Stimulated activated CD4-positive, alpha-beta T cell treated with anti-CD3 and anti-CD28 coated beads, Interleukin-12 subunit alpha, Interleukin-12 subunit beta, amount 100 ng/mL, for 48 hours (primary cell): ENCODE measurements at places on chromosomes 1 and 21.

GRCh38 chr1:238892612-238893011, 493.8 kb upstream of the CHRM3 start:
- no peak for DNase-seq

- no peak for DNase-seq
Measured at GRCh38 chr1:96187020-96187419, 534.6 kb upstream of the PTBP2 start.

DNA sequence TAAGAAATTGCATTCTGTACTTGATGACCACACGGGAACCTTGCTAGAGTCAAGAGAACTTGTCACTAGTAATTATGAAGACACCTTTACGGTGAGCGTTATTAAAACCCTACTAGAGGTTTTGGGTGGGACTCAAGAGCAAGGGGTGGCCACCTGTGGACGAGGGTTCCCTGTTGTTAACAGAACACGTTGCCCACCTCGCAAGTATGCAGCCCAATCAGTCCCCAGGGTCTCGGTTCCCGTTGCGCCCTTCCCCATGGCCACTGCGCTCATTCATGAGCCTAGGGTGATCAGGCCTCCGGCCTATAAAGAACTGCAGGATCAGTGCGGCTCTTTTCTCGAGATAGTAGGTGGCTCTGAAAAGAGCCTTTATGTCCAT, 30.2 kb upstream of the RNF187 start:
- DNase-seq: no peak

GRCh38 chr1:178330848-178331497, 165.8 kb downstream of the CLEC20A start:
- DNase-seq: no peak

DNA sequence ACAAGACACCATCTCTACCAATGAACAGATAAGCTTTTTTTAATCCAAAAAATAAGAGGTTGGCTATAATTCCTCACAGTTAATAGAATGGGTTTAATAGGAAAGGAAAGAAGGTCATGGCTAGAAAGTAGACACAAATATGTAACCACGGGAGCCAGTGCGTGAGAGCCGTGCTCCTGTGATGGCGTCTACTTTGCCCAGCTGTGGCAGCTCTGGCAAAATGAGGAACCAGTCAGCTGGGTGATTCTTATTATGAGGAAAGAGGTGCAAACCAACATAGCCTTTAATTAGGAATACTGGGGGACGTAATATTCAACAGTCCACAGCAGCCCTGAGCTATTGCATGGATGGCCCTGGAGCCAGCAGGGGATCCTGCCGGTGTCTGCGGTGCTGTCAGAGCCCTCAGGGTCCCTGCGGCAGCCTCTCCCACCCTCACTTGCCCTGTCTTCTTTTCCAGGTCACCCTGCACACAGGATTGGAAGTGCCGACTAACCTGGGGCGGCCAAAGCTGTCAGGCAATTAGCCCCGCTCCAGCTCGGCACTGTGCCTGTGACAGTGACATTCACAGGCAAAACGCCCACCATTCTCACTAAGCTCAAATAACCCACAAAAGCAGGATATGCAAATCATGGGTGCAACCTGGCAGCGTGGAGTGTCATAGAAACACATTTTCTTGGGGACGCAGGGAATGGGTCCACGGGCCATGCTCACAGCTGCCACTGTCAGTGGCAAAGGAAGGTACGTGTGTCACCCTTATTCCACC, 25.9 kb upstream of the GNPAT start:
- DNase-seq: no peak

DNA sequence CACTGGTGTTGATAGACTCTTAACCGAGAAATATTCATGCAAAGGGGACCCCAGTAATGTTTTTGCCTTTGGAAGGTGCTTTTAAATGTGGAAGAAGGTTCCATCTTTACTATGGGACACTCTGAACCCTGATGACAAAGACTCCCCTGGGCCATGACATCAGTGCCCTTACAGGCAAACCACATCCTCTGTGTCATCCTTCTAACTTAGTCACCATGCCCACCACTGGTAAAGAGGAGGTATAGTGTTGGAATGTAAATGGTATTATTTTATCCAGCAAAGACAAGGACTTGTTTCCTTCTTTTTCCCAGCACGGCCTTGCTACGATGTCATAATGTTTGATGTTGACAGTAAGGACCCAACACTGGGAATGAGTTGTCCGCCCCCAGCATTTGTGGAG, 12.6 kb downstream of the METTL13 start:
- DNase-seq: peak; percentile 40

- DNase-seq: no peak
Measured at GRCh38 chr1:16631248-16632043, 18.1 kb upstream of the NBPF1 start.

DNA sequence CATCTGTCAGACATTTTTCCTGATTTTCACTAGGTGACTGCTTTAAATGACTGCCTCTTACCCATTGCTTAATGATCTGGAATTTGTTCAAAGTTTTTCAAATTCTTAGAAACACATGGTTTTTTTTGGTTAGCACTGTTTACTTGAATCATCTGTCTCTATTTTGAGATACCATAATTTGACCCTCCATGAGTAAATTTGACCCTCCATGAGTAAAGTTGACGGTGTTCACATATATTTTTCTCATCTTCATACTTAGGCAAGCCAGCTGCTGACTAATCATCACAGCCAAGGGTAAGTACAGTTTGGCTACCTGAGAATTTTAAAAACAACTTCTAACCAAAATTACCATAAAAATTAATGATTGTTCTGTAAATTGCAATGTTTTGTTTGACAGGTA, 586.5 kb downstream of the PTBP2 start:
- no peak for DNase-seq

DNA sequence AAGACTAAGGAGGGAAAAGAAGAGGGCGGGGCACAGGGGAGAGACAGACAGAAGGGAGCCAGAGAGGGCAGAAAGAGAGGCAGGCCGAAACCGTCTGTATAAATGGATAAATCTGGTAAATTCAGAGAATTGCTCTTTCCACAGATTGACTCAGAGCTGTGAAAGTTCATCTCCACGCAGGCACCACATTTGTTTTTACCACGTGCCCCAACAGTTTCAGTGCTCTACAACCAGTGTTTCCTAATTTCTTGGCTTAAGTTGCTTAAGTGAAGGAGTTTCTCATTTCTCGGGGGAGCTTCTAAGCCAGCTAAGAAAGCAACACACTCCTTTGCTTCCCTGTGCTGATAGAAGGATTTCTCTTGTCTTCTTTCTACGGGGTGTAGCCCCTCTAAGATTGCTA, 87.1 kb downstream of the ENAH start:
- no peak for DNase-seq

- DNase-seq: no peak
Measured at GRCh38 chr1:229803626-229804217, 177.7 kb downstream of the URB2 start.

DNA sequence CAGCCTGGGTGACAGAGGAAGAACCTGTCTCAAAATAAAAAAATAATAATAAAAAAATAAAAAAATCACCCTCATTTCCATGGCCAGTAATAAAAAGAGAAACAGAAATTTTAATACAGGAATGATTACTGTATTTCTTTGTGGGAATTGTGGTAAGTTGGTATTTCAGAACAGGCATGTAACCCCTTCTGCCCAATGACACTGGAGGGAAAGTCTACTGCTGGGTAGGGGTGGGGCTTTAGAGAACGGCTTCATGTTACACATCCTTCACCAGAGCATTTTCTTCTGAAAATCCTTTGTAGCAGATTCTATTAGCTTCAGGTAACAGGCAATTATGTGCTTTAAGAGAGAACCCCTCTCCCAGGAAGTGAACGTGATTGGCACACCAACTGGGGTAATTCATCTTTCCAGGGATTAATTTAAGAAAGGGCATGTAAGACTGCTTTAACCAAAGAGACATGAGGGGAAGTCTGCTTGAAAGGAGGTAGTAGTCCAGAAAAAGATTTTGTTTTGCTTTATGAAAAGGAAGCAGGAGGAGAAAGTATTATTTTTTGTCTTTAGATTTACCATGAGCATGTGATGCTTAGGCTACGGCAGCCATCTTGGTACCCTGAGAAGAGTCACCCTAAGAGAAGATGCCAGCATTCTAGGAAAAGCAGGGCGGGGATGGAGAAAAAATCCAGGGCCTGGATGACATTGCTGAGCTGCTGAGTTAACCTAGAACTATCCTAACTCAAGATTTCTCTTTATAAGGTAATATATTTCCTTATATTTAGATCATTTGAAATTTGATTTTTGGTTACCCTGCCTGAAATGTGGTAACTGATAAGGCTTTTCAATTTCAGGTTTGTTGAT, 57.7 kb upstream of the DPT start:
- no peak for DNase-seq

DNA sequence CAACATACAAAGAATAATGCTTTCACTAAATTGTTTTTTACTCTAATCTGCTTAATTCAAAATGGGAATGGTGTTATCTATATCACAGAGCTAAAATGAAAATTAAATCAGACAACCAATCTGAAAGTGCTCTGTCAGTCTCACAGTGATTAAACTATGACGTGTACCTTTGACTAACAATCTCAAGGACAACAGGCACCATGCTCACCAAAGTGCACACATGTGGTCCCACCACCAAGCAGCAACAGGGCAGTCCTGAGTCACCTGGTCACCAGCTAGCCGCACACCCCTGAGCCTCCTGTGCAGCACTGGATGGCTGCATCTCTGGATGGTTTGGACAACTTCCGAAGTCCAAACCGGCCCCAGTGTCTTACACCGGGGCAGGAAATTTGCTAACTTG, 54.5 kb upstream of the NADK start:
- no peak for DNase-seq

GRCh38 chr1:183043872-183044854, 20.9 kb downstream of the LAMC1 start:
- DNase-seq: no peak

GRCh38 chr1:117260761-117261423, 50.2 kb upstream of the VTCN1 start:
- no peak for DNase-seq

GRCh38 chr1:161738627-161739287, 10.8 kb upstream of the DUSP12 start:
- DNase-seq: no peak

GRCh38 chr1:85606414-85606800, 25.8 kb downstream of the CCN1 start:
- DNase-seq: no peak

GRCh38 chr1:39791838-39792237, 3.2 kb upstream of the BMP8B start:
- no peak for DNase-seq

GRCh38 chr1:52424813-52425212, 20.4 kb downstream of the PRPF38A start:
- DNase-seq: no peak

- no peak for DNase-seq
Measured at GRCh38 chr1:156591181-156591431, 470 bp upstream of the NAXE start.
